ENCODE measurements at places on chromosomes 5 and 9.

- DNase-seq: no peak
Observed at GRCh38 chr5:22591461-22591860, 261.7 kb downstream of the CDH12 start.

GRCh38 chr5:144691936-144692335, 521.3 kb downstream of the KCTD16 start:
- DNase-seq: no peak

DNA sequence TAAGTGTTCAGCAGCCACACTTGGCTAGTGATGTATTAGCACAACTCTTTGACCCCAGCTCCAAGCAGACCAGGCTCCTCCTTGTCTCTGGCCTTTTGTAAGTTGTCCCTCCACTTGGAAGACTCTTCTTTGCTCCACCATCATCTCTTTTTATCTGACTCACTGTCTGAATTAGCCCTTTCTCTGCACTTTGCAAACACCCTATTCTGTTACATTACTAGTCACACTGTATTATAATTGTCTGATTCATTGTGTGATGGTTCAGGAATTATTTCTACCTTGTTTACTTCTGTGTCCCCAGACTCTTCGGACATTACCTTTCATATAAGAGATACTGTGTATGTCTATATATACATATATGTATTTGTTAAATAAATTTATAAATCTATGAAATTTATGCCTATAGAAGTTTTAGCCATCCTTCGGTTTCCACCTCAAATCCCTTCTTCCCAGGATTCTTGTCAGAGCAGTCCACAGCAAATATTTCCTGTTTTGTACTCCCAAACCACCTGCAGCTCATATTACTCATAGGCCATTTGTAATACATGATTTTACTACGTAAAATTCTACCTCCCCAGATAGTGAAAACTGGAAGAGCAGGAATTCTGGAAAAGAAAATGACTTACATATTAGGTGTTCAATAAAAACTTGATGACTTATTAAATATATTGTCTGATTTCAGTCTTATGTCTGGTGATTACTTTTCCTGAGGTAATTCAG, 69.0 kb downstream of the MTAP start:
- no peak for DNase-seq

DNA sequence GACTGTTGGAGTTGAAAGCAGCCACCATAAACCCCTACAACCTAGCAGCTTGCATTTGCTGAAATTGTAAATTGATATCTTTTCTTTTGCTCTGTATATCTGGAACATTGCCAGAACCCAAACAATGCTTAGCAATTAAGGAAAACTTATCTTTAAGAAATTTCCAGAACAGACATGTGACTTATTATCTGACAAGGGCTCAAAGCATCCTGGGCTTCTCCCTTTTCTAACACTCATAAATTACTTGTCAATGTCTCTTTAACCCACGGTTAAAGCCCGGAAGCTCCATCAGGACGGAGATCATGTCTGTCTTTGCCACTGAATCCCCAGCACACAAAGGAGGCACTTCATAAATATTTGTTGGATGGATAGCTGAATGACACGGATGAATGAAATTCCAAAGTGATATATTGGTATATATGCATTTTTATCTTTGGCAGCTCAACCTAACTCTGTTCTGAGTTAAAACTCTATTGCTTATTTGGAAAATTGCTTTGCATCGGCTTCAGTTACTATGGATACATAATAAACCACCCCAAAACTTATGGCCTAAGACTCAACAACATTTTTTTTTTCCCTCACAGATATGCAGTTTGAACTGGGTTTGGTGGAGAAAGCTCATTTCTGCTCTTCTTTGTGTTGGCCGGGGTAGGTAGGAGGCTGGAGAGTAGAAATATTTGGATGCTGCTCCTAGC, 103.1 kb upstream of the CLINT1 start:
- DNase-seq: no peak

DNA sequence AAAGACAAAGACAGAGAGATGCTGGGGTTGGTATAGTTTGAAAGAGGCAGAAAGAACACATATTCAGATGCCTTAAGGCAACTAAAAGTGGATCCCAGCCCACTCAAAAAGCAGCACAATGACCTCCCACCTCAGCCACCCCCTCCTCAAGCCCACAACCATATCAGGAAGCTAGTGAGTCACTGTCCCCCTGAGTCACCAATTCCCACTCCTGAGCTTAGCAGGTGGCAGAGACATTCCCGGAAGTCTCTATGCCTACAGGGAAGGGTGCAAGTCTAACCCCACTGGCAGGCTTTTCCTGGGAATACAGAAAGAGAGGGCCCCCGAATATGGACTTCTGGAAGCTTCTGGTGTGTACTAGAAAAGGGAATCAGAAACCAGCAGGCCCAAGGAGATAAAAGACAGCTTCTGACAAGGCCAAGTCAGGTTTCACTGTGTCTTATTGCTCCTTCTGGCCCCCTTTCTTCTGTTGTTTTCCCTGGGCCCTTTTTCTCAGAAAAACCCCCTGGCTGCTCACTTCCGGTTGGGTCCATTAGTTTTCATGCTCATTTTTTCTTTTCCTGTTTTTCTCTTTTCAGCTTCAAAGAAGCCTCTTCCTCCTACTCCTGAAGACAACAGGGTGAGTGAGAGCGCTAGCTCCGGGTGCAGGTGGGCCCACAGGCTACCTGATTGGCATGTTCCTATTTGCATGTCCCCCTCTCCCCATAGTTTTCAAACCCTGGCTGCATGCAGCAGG, 36.8 kb downstream of the ITK start:
- no peak for DNase-seq

Data from CD14-positive monocyte (primary cell).